ENCODE measurements at places on chromosomes 6 and 20. TPM values are rescaled to one million over a fixed set of nuclear protein-coding genes. Genes with fewer than 3 reads are reported as not detected.

The RPRD1B gene
- 13.5 TPM for total RNA-seq

GRCh38 chr6:15907914-15908518 is 220.9 kb upstream of the MYLIP start:
- no peak for DNase-seq

- no peak for DNase-seq
Measured at GRCh38 chr20:30286157-30286556, 971.3 kb upstream of the DEFB115 start.

DNA sequence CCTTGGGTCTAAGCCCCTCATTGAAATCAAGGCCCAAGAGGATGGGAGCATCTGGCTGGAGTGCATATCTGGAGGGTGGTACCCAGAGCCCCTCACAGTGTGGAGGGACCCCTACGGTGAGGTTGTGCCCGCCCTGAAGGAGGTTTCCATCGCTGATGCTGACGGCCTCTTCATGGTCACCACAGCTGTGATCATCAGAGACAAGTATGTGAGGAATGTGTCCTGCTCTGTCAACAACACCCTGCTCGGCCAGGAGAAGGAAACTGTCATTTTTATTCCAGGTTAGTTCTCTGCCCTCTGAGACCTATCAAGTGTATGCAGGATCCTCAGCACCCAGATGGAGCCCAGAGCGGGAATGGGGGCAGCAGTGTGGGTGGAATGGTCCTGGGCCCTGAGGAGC is 5.1 kb downstream of the BTN2A2 start:
- DNase-seq: peak; percentile 34

Data from A172 (cell line).